ENCODE measurements at places on chromosomes 5 and 9.

GRCh38 chr9:33178972-33179697 is 12.0 kb upstream of the B4GALT1 start:
- DNase-seq: no peak

GRCh38 chr9:33187519-33188218 is 20.5 kb upstream of the B4GALT1 start:
- DNase-seq: peak; percentile 47

GRCh38 chr5:5857396-5857795 is 434.9 kb downstream of the ICE1 start:
- DNase-seq: no peak

DNA sequence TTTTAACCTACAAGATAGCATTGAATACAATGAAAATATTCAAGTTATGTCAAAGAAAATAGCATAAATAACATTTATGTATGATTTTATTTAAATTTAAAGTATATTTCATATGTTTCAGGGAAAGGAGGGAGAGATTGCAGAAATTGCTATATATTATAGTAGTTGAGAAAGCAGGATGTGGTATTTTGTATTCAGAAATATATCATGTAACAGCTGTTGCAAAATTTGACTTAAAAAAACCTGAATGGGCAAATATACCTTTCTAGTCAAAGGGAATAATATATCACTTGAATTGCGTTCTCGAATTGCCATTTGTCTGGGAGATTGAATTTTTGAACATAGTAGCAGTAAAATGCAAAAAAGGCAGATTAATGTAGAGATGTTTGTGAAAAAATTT is 80.6 kb downstream of the PAM start:
- no peak for DNase-seq

- no peak for DNase-seq
Measured at GRCh38 chr5:74201334-74202081, 439.0 kb downstream of the ENC1 start.

DNA sequence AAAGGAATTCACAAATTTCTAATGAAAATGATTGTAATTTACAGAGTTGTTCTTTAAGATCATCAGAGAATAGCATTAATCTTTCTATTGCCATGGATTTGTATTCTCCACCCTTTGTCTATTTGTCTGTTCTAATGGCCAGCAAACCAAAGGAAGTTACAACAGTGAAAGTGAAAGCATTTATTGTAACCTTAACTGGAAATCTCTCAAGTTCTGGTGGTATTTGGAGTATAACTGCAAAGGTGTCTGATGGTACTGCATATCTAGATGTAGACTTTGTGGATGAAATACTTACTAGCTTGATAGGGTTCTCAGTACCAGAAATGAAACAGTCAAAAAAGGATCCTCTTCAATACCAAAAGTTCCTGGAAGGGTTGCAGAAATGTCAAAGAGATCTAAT is 21.7 kb downstream of the RMI1 start:
- DNase-seq: no peak

- DNase-seq: no peak
Measured at GRCh38 chr9:97990259-97990658, 7.1 kb downstream of the ANP32B start.

DNA sequence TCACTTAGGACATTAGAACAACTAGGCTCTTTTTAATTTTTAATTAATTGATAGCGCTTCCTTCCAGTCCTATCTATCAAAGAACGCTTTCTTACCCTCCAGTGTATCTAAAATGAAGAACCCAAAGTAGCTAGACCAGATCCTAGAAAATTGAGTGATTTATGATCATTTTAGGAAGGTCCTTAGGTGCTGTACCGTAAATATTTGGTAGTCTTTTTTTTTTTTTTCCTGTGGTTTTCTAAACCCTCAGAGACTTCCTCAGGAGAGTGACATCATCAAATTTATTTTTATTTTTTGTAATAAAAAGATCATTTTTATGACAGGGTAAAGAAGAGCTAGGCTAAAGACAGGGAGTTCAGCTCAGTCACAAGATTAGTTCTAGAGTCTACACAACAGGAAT is 197.4 kb downstream of the WDR70 start:
- DNase-seq: no peak

DNA sequence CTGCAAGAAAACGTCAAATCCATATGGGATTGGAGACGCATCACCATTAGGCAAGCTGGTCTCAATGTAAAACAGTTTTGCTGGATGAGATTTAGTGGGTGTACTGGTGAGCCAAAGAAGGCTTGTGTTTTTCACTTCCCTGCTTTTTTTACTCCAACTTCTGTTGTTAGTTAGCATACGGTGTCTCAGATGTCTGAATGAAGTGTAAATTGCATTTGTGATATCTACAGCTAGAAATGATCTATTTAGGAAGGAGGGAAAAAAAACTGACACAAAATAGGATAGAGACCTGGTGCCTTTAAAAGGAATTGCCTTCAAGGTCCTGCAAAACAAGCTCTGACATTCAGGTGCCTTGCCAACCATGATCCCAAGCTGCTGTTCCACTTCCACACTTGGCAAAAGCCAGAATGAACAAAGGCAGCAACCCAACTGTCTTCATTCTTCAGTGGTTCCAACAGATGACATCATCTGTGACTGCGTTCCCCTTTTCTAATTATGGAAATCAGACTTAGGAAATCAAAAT is 104.2 kb upstream of the RAI14 start:
- DNase-seq: peak; percentile 54

DNA sequence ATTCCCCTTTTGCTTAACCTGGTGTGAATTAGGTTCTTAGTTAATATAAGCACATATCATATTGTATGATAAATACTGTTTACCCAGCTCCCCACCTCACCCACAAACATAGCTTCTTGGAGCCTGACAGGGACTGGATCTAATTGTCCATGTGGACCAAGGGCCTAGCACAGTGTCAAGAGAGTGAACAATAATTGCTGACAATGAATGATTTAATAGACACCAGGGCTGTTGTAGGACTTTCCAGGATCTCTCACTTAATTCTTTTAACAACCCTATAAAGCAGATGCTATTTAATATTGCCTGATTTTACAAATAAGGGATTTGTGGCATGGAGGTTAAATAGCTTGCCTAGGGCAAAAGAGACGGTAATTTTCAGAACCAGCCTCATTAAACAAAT is 24.8 kb downstream of the AK3 start:
- no peak for DNase-seq

DNA sequence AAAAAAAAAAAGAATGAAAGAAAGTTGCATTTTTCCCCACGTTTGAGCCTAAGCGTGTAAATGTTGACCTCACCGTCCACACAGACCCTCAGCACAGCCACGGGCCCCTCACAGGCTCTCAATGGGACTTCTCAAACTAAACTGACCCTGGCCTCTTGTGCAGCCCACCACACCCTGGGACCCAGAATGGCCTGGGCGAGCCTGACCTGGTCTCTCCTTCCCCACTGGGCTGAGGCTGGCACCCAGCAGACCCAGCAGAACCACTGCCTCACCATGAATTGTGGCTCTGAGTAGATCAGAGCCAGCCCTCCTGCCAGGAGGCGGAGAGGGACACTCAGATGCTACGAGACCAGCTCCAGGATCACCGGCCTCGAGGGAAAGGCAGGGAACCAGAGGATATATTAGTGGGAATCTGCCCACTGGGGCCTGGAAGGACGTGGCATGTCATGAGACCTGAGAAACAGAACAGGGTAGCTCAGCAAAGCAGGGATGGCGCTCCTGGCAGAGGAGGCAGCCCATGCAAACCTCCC is 124.4 kb downstream of the ZNF354C start:
- no peak for DNase-seq

DNA sequence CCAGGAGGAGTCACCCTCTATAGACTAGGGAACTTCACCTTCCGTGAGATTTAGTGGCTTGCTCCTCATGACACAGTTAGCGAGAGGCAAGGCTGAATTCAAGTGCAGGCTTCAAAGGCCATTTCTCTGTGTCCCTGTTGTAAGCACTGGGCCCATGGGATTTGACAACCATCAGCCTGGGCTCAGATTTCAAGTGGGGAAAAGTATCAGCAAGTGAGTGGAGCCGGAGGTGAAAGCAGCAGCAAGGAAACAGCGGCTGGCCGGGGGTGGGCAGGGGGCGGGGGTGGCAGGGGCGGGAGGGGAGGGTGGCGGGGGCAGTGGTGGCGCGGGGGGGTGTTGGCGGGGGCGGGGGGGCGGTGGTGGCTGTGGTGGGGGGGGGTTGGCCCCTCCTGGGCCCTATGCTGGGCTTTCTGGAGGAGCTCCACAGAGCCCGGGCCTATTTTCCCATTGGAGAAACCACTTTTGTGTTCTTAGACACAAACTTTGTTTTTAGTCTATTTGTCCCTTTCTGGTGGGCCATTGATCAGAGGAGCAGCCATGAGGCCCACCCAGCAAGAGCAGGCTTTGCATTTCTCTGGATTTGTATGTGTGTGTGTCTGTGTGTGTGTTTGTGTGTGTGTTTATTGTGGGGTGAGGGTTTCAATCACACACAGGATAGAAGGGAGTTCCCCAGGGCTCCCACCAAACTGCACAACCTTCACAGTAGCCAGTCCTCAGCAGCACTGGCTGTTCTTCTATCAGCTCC is 165.4 kb upstream of the RAI14 start:
- no peak for DNase-seq

DNA sequence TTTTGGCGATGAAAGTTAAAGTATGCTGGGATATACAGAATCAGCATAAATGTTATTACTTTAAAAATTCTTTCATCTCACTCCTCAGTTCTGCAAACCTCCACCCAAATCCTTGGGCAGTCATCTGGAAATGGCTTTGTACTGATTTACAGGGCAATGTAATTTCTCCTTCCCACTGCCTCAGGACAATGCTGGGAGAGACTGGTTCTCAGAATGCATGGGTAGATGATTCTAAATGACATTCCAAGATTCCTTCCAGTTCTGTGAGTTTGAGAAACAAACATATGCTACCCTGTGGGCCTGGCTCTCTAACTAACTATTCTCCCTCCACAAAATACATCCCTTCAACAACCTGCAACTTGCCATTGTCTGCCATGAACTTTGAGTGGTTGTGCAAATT is 7.5 kb upstream of the PSAT1 start:
- no peak for DNase-seq

DNA sequence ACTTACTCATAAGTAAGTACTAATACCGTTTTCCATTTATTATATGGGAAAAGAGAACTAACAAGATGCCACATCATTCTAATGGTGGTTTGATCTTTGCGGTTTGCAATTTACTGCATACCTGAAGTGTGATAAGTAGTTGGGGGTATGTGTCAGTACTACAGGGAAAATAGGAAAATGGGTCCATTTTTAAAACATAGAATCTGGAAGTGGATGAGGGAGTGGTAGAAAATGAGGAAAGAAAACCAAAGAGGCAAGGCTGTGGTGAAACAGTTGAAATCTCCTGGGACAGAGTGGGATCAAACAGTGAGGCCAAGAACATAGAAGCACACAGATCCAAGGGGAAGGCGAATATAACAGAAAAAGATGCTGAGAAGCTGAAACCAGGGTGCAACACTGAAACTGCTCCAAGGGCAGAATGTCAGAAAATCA is 6.7 kb downstream of the ADAMTSL1 start:
- DNase-seq: no peak

- no peak for DNase-seq
Measured at GRCh38 chr9:132752877-132753592, 82.8 kb downstream of the GTF3C4 start.

DNA sequence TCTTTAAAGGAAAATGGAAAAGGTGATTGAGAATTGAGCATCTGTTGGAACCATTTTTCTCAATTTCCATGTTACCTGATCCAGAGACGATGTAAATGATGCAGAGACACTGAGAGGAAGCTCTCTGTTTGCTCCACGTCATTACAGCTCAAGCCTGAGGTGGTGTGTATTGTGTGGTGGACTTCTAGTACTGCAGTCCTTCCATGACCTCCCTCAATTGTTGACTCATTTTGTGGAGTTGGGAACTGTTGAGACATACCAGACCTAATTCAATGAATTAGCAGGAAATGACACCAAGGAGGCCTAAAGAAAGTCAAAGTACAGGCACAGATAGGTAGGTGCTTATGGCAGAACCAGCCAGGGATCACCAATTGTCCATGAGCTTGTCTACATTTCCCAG is 15.6 kb upstream of the LVRN start:
- DNase-seq: no peak

DNA sequence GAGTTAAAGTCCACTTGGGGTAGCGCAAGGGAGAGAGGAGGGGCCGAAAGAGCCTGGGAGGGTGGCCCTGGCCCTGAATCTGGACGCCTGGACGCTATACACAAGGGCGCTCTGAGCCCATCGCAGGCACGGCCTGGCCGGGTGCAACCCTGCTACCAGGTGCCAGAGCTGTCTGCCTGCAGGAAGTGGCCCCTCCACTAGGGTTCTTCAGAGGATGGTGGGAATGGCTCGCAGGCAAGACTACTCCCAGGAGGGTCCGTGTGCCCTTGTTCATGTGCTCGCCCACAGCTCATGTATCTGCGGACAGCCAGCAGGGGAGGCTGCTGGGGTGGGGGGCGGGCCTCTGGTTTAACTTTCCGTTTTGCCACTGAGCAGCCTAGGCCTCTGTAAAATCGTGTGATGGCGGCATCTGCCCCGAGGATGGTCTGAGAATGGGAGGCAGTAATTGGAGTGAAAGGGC is 1.4 kb upstream of the NKD2 start:
- no peak for DNase-seq

Data from Ammon's horn (tissue), 1 donor.